Stimulated activated CD8-positive, alpha-beta memory T cell treated with anti-CD3 and anti-CD28 coated beads, Interleukin-4, amount 100 ng/mL, for 1 hour (primary cell): ENCODE measurements at places on chromosomes 7 and 10.

- no peak for DNase-seq
Observed at GRCh38 chr7:73343671-73344380, 15.9 kb downstream of the FKBP6 start.

DNA sequence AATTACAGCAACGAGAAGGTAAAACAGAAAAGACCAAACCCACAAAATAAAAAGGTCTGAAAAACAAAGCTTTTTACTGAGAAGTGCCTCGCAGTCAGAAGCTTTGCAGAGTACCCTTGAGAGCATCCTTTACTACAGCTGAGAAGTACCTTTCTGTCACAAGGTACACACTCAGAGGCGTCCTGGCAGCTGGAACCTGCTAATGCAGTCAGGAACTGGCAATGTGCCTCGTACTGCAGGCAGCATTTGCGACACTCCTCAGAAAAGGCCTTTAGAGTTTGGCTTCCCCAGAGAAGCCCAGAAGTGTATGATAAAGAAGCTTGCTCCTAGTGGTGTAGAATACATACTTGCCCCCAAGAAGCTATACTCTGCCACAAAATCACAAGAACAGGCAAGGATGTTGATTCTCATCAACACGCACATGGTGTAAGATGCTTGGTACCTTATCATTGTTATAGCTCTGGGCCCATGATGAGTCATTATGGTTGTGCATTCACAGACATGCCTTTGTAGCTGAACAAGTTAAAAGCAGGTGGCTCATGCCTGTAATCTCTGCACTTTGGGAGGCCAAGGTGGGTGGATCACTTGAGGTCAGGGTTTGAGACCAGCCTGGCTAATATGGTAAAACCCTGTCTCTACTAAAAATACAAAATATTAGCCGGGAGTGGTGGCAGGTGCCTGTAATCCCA is 2.0 kb upstream of the GTPBP4 start:
- no peak for DNase-seq

GRCh38 chr7:149822353-149822943 is 15.7 kb upstream of the ZNF862 start:
- no peak for DNase-seq

- DNase-seq, result no peak
Observed at GRCh38 chr10:100483876-100484666, 21.3 kb downstream of the WNT8B start.

GRCh38 chr7:98452791-98453190 is 51.9 kb upstream of the BAIAP2L1 start:
- DNase-seq, result no peak
